Mammary epithelial cell (primary cell): ENCODE measurements at places on chromosomes 16 and 17. TPM values are rescaled to one million over a fixed set of nuclear protein-coding genes. Genes with fewer than 3 reads are reported as not detected.

Gene ZNF469
- polyA plus RNA-seq, result 0.05 TPM

Gene LYRM9
- 1.8 TPM for polyA plus RNA-seq

Gene GRAP
- polyA plus RNA-seq, result not detected

Gene ALDH3A2
- polyA plus RNA-seq, result 70.0 TPM

Gene DHRS7B
- polyA plus RNA-seq, result 51.3 TPM

Gene ERCC4
- polyA plus RNA-seq, result 2.5 TPM

Gene ABCC11
- polyA plus RNA-seq, result 0.42 TPM

Gene KRTAP16-1
- polyA plus RNA-seq, result not detected

Gene TBC1D28
- polyA plus RNA-seq, result not detected

Gene ITGAD
- polyA plus RNA-seq, result not detected

Gene MRC2
- polyA plus RNA-seq, result 64.3 TPM

Gene CWC25
- polyA plus RNA-seq, result 11.8 TPM

Gene SDR42E2
- not detected for polyA plus RNA-seq

Gene TEKT3
- not detected for polyA plus RNA-seq

Gene PLLP
- 6.3 TPM for polyA plus RNA-seq

Gene CRYBA1
- polyA plus RNA-seq, result not detected

Gene GPR142
- not detected for polyA plus RNA-seq

Gene TNFRSF13B
- not detected for polyA plus RNA-seq

Gene HOXB6
- 0.49 TPM for polyA plus RNA-seq

Gene SLC39A11
- 7.6 TPM for polyA plus RNA-seq

Gene TMED6
- polyA plus RNA-seq, result not detected

Gene HDAC5
- polyA plus RNA-seq, result 9.1 TPM

Gene LIMD2
- 0.57 TPM for polyA plus RNA-seq

Gene HBQ1
- 0.45 TPM for polyA plus RNA-seq

Gene CDH8
- polyA plus RNA-seq, result 0.17 TPM

Gene APOBR
- 0.02 TPM for polyA plus RNA-seq

Gene PRR35
- polyA plus RNA-seq, result not detected

Gene HOXB9
- not detected for polyA plus RNA-seq

Gene AANAT
- polyA plus RNA-seq, result 0.16 TPM

Gene NEUROD2
- not detected for polyA plus RNA-seq

Gene PTGES3L
- 0.40 TPM for polyA plus RNA-seq

Gene DNAH9
- 0.10 TPM for polyA plus RNA-seq

Gene DRC3
- polyA plus RNA-seq, result 0.67 TPM

Gene TBC1D3I
- 0.73 TPM for polyA plus RNA-seq

Gene TBC1D3E
- not detected for polyA plus RNA-seq

Gene MYH8
- not detected for polyA plus RNA-seq

Gene GNG13
- not detected for polyA plus RNA-seq

Gene FBXO39
- 0.31 TPM for polyA plus RNA-seq

Gene KIF1C
- polyA plus RNA-seq, result 56.5 TPM

Gene GJD3
- not detected for polyA plus RNA-seq

Gene NDUFB10
- 192 TPM for polyA plus RNA-seq

Gene ABCA9
- 0.02 TPM for polyA plus RNA-seq
